ENCODE measurements at places on chromosomes 12 and 14. TPM values are rescaled to one million over a fixed set of nuclear protein-coding genes. Genes with fewer than 3 reads are reported as not detected.

DNA sequence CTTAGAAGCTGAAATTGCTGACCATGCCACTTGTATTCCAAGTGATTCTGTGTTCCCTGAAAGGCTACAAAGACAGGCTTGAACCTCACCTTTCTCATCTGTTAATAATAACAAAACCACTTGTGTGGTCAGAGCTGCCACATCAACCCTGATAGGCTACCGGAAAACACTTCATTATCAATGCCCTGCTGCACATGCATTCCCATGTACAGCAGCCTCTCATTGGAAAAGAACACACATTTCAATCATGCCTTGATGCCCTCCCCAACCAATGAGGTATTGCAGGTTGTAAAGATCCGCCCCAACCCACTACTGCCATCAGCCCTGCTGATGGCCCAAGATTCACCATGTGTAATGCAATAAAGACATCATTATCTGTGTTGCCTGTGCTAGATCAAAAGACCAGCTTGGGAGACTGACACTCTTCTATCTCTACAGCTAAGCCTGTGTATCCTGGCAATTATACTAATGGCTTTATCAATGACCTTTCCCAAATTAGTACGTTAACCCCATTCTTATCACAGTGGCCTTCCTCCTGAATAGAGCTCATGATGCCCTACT, 2.8 kb downstream of the GPR19 start:
- no peak for DNase-seq

DNA sequence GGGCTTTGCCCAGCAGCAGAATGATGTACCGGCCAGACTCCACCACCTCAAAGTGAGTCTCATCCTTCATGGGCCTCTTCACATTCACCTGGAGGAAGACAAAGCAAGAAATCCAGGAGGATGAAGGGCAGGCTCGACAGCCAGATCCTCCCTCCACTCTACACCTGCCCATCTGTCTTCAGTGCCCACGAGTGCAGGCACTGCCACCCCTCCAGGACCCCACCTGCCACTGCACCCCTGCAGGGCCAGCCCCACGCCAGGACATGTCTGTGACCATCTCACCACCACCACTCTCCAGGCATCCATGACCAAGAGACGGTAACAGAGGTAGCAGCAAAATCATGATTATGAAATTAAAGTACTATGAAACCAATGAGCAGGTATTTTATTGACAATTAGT, 84.3 kb upstream of the ANO2 start:
- no peak for DNase-seq

DNA sequence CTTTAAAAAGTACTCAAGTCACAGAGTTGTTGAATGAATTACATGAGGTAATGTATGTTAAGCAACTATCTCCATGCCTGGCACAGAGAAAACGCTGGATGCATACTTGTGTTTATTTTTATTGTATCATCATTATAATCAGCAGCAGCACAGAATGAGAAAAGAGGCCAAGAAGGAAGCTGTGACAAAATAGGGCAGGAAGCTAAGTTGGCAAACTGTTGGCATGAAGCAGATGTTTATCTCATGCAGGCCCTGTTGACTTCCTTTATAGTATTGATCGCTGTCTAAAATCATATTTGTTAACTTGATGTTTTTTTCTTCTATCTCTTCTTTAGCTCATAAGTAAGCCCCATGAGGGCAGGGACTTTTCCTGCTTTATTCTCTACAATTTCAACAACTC, 466.6 kb downstream of the TRHDE start:
- no peak for DNase-seq

DNA sequence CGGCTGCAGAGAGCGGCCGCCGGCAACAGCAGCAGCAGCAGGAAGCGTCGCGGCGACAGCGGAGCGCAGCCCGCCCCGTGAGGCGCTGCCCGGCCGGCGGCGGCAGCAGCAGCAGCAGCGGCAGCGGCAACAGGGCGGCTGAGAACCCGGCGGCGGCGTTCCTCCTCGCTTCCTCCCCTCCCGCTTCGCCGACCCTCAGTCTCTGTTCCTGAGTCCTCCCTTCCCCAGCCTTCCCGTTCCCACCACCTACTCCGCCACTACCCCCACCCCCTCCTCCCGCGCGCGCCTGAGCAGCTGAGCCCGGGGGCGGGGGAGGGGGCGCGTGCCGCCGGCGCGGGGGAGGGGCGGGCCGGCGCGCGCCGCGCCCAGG, 310 bp downstream of the BICDL1 start:
- DNase-seq, result no peak

- no peak for DNase-seq
Observed at GRCh38 chr12:22082190-22082701, 36.2 kb downstream of the CMAS start.

- DNase-seq, result no peak
Observed at GRCh38 chr14:46550836-46551235, 100.7 kb downstream of the RPL10L start.

GRCh38 chr12:127685491-127685890, 581.5 kb upstream of the TMEM132C start:
- DNase-seq, result no peak

The STAB2 gene
- total RNA-seq, result 0.21 TPM

The RD3L gene
- total RNA-seq, result not detected

Data from aorta (tissue), 5 donors.